ENCODE measurements at places on chromosomes 11 and 22. TPM values are rescaled to one million over a fixed set of nuclear protein-coding genes. Genes with fewer than 3 reads are reported as not detected.

The MMP13 gene
- not detected for total RNA-seq

The KIRREL3 gene
- 2.2 TPM for total RNA-seq

The OR10G8 gene
- total RNA-seq = not detected

The MRGPRE gene
- not detected for total RNA-seq

The SCUBE1 gene
- not detected for total RNA-seq

The TSGA10IP gene
- total RNA-seq = not detected

The HDAC10 gene
- 80.5 TPM for total RNA-seq

The ANKK1 gene
- not detected for total RNA-seq

The CNTN5 gene
- total RNA-seq = not detected

The FXYD2 gene
- total RNA-seq = not detected

The NPTXR gene
- 23.8 TPM for total RNA-seq

The VPREB1 gene
- total RNA-seq = not detected

The OR52H1 gene
- total RNA-seq = not detected

The B3GAT1 gene
- total RNA-seq = not detected

The PRAME gene
- total RNA-seq = not detected

The TIGD3 gene
- total RNA-seq = 1.8 TPM

The NRIP3 gene
- 1.1 TPM for total RNA-seq

The POGLUT3 gene
- total RNA-seq = 31.7 TPM

The HOATZ gene
- total RNA-seq = not detected

The ASRGL1 gene
- 6.2 TPM for total RNA-seq

The SMTNL1 gene
- not detected for total RNA-seq

The MMP3 gene
- not detected for total RNA-seq

The DGAT2 gene
- 7.1 TPM for total RNA-seq

The SAA4 gene
- total RNA-seq = not detected

The SULT4A1 gene
- 3.2 TPM for total RNA-seq

The GRM5 gene
- not detected for total RNA-seq

The TYR gene
- total RNA-seq = not detected

The PIH1D2 gene
- total RNA-seq = 4.8 TPM

The PPP2R5B gene
- 13.7 TPM for total RNA-seq

The GGT1 gene
- total RNA-seq = 10.2 TPM

The SLC3A2 gene
- 513 TPM for total RNA-seq

The MS4A6A gene
- not detected for total RNA-seq

The NEFH gene
- 5.1 TPM for total RNA-seq

The PANX3 gene
- total RNA-seq = not detected

The CCDC73 gene
- total RNA-seq = not detected

The DNAJB13 gene
- 0.90 TPM for total RNA-seq

The PNPLA3 gene
- total RNA-seq = 26.8 TPM

The PKDREJ gene
- not detected for total RNA-seq

The KBTBD3 gene
- 8.8 TPM for total RNA-seq

The CASP5 gene
- total RNA-seq = not detected

The SLC5A4 gene
- total RNA-seq = not detected

The EHBP1L1 gene
- 123 TPM for total RNA-seq

The MS4A4A gene
- total RNA-seq = not detected

The OR5P2 gene
- 1.3 TPM for total RNA-seq

The DGCR6 gene
- total RNA-seq = 1.4 TPM

The F2 gene
- total RNA-seq = 0.20 TPM

The SPTBN2 gene
- total RNA-seq = 66.8 TPM

The TRMU gene
- 58.2 TPM for total RNA-seq

The KDM4E gene
- total RNA-seq = not detected

The OTOG gene
- total RNA-seq = not detected

The CAPN5 gene
- total RNA-seq = 10.5 TPM

The OR51E2 gene
- not detected for total RNA-seq

The SYCE3 gene
- total RNA-seq = not detected

The DEFB131B gene
- total RNA-seq = not detected

The PDE2A gene
- 12.0 TPM for total RNA-seq

The UPK2 gene
- 17.1 TPM for total RNA-seq

All from PC-9 (cell line).